K562 (cell line): ENCODE measurements at places on chromosomes 7 and 10. TPM values are rescaled to one million over a fixed set of nuclear protein-coding genes. Genes with fewer than 3 reads are reported as not detected.

The FEZF1 gene
- not detected in 2 replicates for total RNA-seq

The SYT15B gene
- total RNA-seq: 0.18 and 0.22 TPM in 2 replicates

The SPDYE9 gene
- total RNA-seq: not detected in 2 replicates

The MALSU1 gene
- total RNA-seq: 100 and 101 TPM in 2 replicates

The EGR2 gene
- 0.18 and 0.83 TPM in 2 replicates for total RNA-seq

The C10orf62 gene
- total RNA-seq: not detected in 2 replicates

The TMEM176A gene
- total RNA-seq: 0.31 TPM in 1 of 2 replicates, not detected in the other

The CRHR2 gene
- not detected in 2 replicates for total RNA-seq

The SPDYE2 gene
- not detected in 2 replicates for total RNA-seq

The AKR1C4 gene
- total RNA-seq: 0.13 TPM in 1 of 2 replicates, not detected in the other

The CAV2 gene
- total RNA-seq: 36.4 and 38.3 TPM in 2 replicates

DNA sequence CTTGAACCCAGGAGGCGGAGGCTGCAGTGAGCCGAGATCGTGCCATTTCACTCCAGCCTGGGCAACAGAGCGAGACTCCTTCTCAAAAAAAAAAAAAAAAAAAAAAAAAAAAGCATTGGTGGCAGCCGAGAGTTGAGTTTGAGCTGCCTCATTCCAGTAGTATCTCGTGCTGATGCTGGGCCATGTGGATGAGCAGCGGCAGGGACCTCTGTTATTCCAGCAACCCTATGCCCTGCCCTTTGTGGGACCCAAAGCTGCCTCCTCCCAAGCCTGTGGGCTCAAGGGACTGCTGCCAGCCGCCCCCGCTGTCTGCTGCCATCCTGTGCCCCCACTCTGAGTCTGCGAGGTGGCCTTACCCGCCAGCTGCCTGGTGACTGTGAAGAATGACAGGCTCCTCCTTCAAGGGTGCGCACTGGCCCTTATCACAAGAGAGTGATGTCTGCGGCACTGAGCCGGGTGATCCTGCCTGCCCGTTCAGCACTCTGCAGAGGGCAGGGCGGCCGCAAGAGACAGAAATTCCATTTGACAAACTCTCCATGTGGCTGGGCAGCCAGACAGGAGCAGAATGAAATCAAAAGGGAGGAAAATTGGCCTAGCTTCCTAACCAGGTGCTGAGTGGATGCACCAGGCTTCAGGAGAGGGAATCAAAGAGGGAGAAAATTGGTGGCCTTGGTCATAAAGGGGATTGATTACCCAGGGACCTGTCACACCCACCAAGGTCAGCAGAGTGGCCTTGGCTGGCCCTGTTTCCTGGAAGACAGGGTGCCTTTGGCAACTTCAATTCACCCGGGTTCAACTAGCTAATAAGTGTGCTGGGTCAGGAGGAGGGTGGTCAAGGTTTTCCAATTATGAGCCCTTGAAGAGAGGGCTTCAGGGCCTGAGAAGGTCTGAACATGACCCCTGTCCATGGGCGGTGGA, 65.3 kb upstream of the ZMIZ1 start:
- H3K27me3 ChIP-seq: peaks cover 87% of the 10 kb centered on the region
- H3K27ac ChIP-seq: no peak overlapping the region
- no peaks in the 10 kb centered on the region for H3K36me3 ChIP-seq
- H3K4me3 ChIP-seq: no peak overlapping the region

DNA sequence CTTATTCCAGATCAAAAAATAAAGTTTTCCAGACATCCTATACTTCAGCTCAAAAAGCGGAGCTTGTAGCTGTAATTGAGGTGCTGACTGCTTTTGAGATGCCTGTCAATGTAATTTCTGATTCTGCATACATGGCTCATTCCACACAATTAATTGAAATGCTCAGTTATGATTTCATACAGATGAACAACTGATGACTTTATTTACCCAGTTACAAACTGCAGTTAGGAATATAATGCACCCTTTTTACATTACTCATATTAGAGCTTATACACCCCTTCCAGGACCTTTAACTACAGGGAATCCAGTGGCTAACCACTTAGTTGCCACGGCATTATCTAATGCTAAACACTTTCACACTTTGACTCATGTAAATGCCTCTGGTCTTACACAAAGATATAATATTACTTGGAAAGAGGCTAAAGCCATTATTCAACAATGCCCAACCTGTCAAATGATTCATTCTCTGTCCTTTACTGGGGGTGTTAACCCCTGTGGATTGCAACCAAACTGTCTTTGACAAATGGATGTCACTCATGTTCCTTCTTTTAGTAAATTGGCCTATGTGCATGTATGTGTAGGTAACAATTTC, 147.3 kb downstream of the ZNF33B start:
- H3K27ac ChIP-seq: no peak overlapping the region
- no peak overlapping the region for H3K4me3 ChIP-seq
- no peaks in the 10 kb centered on the region for H3K36me3 ChIP-seq
- peak; percentile 12 for DNase-seq
- H3K27me3 ChIP-seq: no peaks in the 10 kb centered on the region

DNA sequence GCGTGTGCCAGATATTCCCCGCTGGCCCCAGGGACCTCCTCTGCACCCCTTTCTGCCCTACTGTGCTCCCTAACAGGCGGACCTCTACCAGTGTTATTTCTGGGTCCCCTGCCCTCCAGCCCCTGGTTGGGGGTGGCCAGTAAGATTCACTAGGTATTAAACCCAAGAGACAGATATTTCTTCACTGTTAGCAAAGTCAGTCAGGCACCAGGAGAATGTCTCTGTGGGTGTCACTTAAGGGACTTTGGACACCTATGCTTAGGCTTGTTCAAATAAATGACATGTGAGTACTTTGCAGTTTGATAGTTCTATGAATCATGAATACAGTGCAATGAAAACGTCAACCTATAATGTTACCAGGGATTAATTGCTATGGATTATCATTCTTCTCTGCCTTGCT, 234.3 kb upstream of the IGFBP3 start:
- no peak overlapping the region for H3K27ac ChIP-seq
- no peaks in the 10 kb centered on the region for H3K36me3 ChIP-seq
- no peak overlapping the region for H3K4me3 ChIP-seq
- no peaks in the 10 kb centered on the region for H3K27me3 ChIP-seq

DNA sequence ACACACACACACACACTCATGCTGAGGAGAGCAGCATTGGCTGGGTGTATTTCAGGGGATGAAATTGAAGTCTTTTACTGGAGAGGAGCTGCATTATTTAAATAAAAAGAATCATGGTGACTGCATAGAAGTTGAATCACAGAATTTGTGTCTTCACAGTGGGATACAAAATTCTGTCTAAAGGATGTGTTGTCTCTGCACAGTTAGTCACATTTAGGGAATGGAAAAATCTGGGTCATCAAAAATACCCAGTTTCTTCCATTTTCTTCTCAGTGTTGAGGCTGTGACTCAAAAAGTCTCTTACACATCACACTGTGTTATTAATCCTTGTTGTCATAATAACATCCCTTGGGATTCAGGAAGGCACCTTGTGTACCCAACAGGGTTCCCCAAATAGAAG, 10.9 kb downstream of the PAPSS2 start:
- H3K4me3 ChIP-seq: no peak overlapping the region
- DNase-seq: no peak
- H3K27ac ChIP-seq: no peak overlapping the region
- no peaks in the 10 kb centered on the region for H3K4me1 ChIP-seq

- H3K27me3 ChIP-seq: peaks cover 35% of the 10 kb centered on the region
- no peak overlapping the region for H3K4me3 ChIP-seq
- no peaks in the 10 kb centered on the region; the same call in 1 of the 2 replicates for H3K4me1 ChIP-seq
- no peak overlapping the region for H3K27ac ChIP-seq
- no peaks in the 10 kb centered on the region for H3K36me3 ChIP-seq
- DNase-seq: no peak
Measured at GRCh38 chr7:6567886-6568285, 9.4 kb upstream of the ZDHHC4 start.

DNA sequence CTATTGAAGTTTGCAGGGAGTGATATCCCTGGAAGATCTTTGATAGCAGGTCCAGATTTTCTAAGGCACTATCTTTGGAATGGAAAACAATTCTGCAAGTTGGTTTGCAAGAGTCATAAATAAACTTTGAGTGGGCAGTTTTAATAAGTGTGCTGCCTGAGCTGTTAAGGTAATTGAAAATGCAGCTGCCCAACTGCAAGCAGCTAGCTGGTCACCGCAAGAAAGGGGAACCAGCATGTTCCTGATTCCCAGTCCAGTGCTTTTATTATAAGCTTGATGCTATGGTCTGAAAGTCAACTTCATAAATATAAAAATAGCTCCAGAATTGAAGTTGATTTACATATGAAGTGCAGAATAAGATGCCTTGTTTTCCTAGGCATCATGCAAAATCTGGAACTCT, 308.4 kb downstream of the ZNF248 start:
- no peak for DNase-seq
- H3K27me3 ChIP-seq: no peaks in the 10 kb centered on the region
- no peak overlapping the region for H3K4me3 ChIP-seq
- H3K36me3 ChIP-seq: no peaks in the 10 kb centered on the region

GRCh38 chr7:8436965-8437364, 3.6 kb downstream of the NXPH1 start:
- H3K4me3 ChIP-seq: no peak overlapping the region
- no peaks in the 10 kb centered on the region for H3K36me3 ChIP-seq
- H3K27ac ChIP-seq: no peak overlapping the region
- H3K27me3 ChIP-seq: peaks cover 29% of the 10 kb centered on the region
- peak; percentile 68 for DNase-seq

- no peak for DNase-seq
- no peak overlapping the region for H3K27ac ChIP-seq
- H3K4me1 ChIP-seq: no peaks in the 10 kb centered on the region
- no peaks in the 10 kb centered on the region for H3K27me3 ChIP-seq
Measured at GRCh38 chr10:36679554-36679953, 445.8 kb upstream of the ANKRD30A start.

DNA sequence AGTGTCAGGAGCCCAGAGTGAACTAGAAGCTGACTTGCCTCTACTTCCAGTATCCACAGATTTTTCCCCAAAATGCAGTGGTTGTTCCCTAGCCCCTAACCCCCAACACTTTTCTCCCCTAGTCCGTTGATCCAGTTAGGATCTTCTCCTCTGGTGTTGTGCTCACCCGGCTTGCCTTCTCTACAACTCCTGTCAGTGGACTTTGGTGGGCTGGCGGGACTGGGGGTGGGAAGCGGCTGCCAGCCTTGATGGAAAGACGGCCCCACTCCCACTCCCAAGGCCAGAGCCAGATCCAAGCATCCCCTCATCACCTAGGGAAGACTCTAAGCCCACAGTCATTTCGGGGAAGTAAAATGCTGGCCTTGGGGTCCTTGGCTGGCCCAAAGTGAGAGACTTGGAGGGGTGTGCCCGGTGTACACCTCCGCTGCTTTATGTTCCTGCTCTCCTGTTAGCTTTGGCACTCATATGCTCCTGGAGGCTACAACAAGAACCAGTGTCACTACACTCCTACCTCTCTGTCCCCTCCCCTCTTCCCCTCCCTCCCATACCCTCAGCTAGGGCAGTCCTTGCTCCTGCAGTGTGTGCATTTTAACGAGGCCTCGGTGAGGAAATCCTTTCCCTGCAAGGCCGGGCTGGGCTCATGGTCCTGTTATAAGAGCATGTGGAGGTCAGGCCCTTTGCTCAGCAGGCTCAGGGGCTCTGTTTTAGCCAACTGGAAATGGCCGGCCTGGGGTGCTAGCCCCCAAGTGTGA, 930 bp upstream of the HOXA10 start:
- no peak for DNase-seq
- peaks cover 10% of the 10 kb centered on the region; the same call in 1 of the 2 replicates for H3K4me1 ChIP-seq
- peaks cover 31% of the 10 kb centered on the region for H3K27me3 ChIP-seq
- H3K4me3 ChIP-seq: no peak overlapping the region
- no peak overlapping the region for H3K27ac ChIP-seq

GRCh38 chr10:49617121-49618020, 3.5 kb downstream of the CHAT start:
- DNase-seq: no peak
- H3K4me3 ChIP-seq: no peak overlapping the region
- peaks cover 51% of the 10 kb centered on the region for H3K27me3 ChIP-seq

DNA sequence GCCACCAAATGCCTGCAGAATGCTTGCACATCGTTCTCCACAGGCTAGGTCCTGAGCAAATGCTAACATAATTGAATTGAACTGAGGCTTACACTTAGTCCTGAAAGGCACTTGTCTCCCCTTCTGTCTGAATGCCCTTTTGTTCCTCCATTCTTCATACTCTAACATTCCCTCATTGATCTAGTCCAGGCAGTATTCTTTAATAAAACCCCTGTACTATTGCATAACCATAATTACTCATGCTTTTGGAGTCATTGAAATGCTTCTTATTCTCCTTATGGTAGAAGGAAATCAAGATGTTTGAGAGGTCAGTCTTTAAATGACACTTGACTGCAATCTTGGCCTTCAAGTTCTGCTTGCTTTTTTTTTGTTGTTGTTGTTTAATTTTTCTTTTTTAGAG, 7.1 kb downstream of the PI4K2A start:
- H3K4me1 ChIP-seq: peaks cover 6% of the 10 kb centered on the region; the same call in 1 of the 2 replicates
- DNase-seq: no peak
- no peak overlapping the region for H3K4me3 ChIP-seq

DNA sequence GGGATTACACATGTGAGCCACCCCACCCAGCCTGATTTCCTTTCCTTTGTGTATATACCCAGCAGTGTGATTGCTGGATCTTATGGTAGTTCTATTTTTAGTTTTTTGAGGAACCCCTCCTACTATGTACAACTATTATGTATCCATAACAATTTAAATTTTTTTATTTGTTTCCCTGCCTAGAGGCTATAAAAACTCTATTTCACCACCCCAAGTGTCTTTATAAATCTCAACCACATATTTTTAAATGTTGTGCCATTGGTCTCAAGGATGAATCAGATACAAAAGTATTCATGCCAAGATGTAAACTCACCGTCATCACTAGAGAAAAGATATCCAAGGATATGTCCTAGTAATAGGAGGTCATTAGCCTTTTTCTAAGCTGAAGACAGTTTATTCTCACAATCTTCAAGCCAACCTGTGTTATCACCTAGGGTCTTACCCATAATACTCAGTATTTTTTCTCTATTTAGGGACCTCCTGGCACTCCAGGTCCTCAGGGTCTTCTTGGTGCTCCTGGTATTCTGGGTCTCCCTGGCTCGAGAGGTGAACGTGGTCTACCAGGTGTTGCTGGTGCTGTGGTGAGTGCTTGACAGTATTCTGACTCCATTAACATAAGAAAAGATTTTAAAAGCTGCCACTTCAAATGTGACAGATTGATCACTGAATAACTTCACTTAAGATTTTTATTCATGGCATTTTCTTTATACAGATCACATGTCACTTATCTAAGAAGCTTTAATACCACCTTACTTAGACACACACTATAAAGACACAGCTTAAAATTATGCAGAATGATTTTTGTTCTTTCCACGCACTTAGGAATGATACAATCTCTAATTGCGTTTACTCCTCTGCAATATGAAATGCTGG, 29.4 kb downstream of the COL1A2 start:
- no peak overlapping the region for H3K27ac ChIP-seq
- no peaks in the 10 kb centered on the region for H3K36me3 ChIP-seq
- H3K4me1 ChIP-seq: no peaks in the 10 kb centered on the region
- no peak overlapping the region for H3K4me3 ChIP-seq

DNA sequence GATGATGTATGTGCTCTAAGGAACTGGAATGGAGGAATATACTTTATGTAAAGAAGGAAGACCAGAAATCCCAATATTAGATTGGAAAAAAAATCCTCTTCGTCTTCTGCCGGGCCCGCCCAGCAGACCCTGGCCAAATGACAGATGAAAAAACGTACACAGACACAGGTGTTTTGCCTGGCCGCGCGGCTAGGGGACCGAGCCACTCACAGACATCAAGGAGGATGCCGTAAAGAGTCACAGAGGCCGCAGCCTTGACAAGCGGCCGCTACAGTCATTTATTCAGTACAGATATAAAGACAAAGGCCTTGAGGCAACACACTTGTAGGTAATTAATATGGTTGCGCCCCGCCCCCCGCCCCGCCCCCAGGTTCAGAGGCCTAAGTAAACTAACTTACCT, 594.1 kb downstream of the GRM8 start:
- no peak overlapping the region for H3K4me3 ChIP-seq
- no peak for DNase-seq
- H3K4me1 ChIP-seq: no peaks in the 10 kb centered on the region
- no peak overlapping the region for H3K27ac ChIP-seq
- no peaks in the 10 kb centered on the region for H3K27me3 ChIP-seq
